ENCODE measurements at places on chromosomes 2 and 18. TPM values are rescaled to one million over a fixed set of nuclear protein-coding genes. Genes with fewer than 3 reads are reported as not detected.

The UGT1A3 gene
- total RNA-seq, result not detected

The CMPK2 gene
- total RNA-seq, result 0.58 TPM

The CFLAR gene
- 107 TPM for total RNA-seq

The ABCB11 gene
- under 0.01 TPM for total RNA-seq

The TCF23 gene
- total RNA-seq, result not detected

The GCG gene
- not detected for total RNA-seq

The APLF gene
- 5.8 TPM for total RNA-seq

The SLC4A3 gene
- total RNA-seq, result 1.2 TPM

The KHK gene
- 0.50 TPM for total RNA-seq

Measured in smooth muscle cell of trachea (primary cell).